ENCODE measurements at places on chromosomes 11 and 22. TPM values are rescaled to one million over a fixed set of nuclear protein-coding genes. Genes with fewer than 3 reads are reported as not detected.
A peak's percentile ranks its signal among the peaks of the same experiment; 100 is the strongest.

TMEM191C gene
- 2.9 TPM for total RNA-seq

USP47 gene
- total RNA-seq: 39.2 TPM

GAS2L1 gene
- 68.8 TPM for total RNA-seq

TMEM191B gene
- total RNA-seq: 3.7 TPM

HEPACAM gene
- not detected for total RNA-seq

RFPL1 gene
- total RNA-seq: not detected

TMEM223 gene
- 20.1 TPM for total RNA-seq

NXPE2 gene
- total RNA-seq: not detected

MS4A4A gene
- total RNA-seq: not detected

GRCh38 chr22:47571616-47572015, 809.2 kb downstream of the TBC1D22A start:
- H3K4me3 ChIP-seq: no peak overlapping the region
- no peaks in the 10 kb centered on the region for H3K27me3 ChIP-seq
- H3K4me1 ChIP-seq: no peaks in the 10 kb centered on the region
- DNase-seq: no peak
- H3K27ac ChIP-seq: no peak overlapping the region
- H3K36me3 ChIP-seq: no peaks in the 10 kb centered on the region

DNA sequence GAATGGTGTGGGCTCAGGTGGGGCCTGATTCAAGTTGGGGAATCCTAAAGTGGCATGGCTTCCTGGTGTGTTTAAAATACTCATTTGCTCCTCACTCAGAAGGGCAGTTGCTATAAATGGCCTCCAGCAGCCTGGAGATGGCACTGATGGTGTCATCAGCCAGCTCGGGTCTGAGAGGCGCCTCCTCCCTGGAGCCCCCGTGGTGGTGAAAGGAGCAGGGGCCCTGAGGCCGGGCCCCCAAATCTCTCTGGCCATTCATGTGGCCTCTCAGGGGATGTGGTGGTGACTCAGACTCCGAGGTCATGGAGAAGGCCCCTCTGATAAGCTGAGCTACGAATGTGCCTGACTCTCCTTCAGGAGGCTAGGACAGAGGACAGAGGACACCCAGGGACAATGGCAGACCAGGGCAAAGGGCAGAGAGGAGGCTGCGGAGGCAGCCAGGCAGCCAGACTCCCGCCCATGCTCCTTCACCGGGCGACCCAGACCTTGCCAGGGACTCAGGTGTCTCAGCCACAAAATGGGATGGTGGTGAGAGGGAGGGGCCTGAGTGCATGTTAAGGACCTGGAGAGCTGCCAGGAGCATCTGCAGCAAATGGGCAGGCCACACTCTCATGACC, 129.2 kb downstream of the CTTN start:
- H3K27me3 ChIP-seq: no peaks in the 10 kb centered on the region
- H3K36me3 ChIP-seq: no peaks in the 10 kb centered on the region
- no peak for DNase-seq
- no peak overlapping the region for H3K4me3 ChIP-seq
- no peak overlapping the region for H3K27ac ChIP-seq
- H3K4me1 ChIP-seq: no peaks in the 10 kb centered on the region

DNA sequence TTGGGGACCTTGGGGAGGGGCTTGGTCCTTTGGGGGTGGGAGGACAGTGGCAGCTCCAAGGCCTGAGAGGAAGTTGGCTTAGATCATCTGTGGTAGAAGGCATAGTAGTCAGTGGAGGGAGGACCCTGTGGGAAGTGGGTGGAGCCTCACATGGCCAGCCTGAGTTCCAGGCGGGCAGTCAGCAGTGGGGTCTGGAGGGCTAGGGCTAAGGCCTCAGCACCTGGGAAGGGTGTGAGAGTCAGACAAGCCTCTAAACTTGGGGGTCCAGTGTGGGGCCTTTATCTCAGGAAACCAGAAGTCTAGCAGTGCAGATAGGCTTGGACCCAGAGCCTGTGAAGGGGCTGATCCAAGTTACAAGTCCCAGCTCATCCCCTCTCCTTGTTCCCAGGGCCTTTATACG, 4.0 kb downstream of the NLRX1 start:
- no peaks in the 10 kb centered on the region for H3K27me3 ChIP-seq
- H3K36me3 ChIP-seq: no peaks in the 10 kb centered on the region
- no peak overlapping the region for H3K4me3 ChIP-seq
- H3K4me1 ChIP-seq: peaks cover 8% of the 10 kb centered on the region

- H3K4me1 ChIP-seq: peaks cover 35% of the 10 kb centered on the region
- no peak overlapping the region for H3K4me3 ChIP-seq
- H3K36me3 ChIP-seq: peaks cover 9% of the 10 kb centered on the region
These were observed 110.9 kb downstream of the SWAP70 start for GRCh38 chr11:9774591-9775397.

- peaks cover 14% of the 10 kb centered on the region for H3K4me1 ChIP-seq
- H3K27me3 ChIP-seq: no peaks in the 10 kb centered on the region
- H3K4me3 ChIP-seq: peak overlapping the region; percentile 98
- H3K36me3 ChIP-seq: peaks cover 2% of the 10 kb centered on the region
- peak overlapping the region; percentile 82 for H3K27ac ChIP-seq
These were observed 1.7 kb downstream of the STX3 start for GRCh38 chr11:59756845-59757244.

- H3K4me3 ChIP-seq: no peak overlapping the region
- H3K27me3 ChIP-seq: no peaks in the 10 kb centered on the region
- H3K4me1 ChIP-seq: peaks cover 15% of the 10 kb centered on the region
- no peaks in the 10 kb centered on the region for H3K36me3 ChIP-seq
- H3K27ac ChIP-seq: no peak overlapping the region
These were observed 25.5 kb downstream of the DRD2 start for GRCh38 chr11:113449743-113450142.

GRCh38 chr11:65381716-65382032, 772 bp downstream of the SLC25A45 start:
- peak; percentile 12 for DNase-seq
- peak overlapping the region; percentile 36 for H3K4me3 ChIP-seq
- no peaks in the 10 kb centered on the region for H3K27me3 ChIP-seq

GRCh38 chr22:32040324-32040904, 2.6 kb upstream of the SLC5A1 start:
- H3K4me1 ChIP-seq: no peaks in the 10 kb centered on the region
- H3K27me3 ChIP-seq: no peaks in the 10 kb centered on the region

GRCh38 chr11:130388607-130389205, 39.7 kb downstream of the ADAMTS8 start:
- H3K4me1 ChIP-seq: no peaks in the 10 kb centered on the region
- H3K4me3 ChIP-seq: no peak overlapping the region
- DNase-seq: no peak
- no peaks in the 10 kb centered on the region for H3K36me3 ChIP-seq

GRCh38 chr11:18491924-18492323, 34.8 kb downstream of the TSG101 start:
- no peak overlapping the region for H3K27ac ChIP-seq
- no peaks in the 10 kb centered on the region for H3K4me1 ChIP-seq
- no peak for DNase-seq
- H3K27me3 ChIP-seq: no peaks in the 10 kb centered on the region
- no peak overlapping the region for H3K4me3 ChIP-seq

- H3K27ac ChIP-seq: no peak overlapping the region
- DNase-seq: no peak
- H3K36me3 ChIP-seq: no peaks in the 10 kb centered on the region
- H3K4me1 ChIP-seq: no peaks in the 10 kb centered on the region
- no peak overlapping the region for H3K4me3 ChIP-seq
These were observed 65.0 kb downstream of the SLC36A4 start for GRCh38 chr11:93132836-93133235.

GRCh38 chr22:42794551-42795510, 62.2 kb downstream of the ARFGAP3 start:
- H3K36me3 ChIP-seq: no peaks in the 10 kb centered on the region
- no peaks in the 10 kb centered on the region for H3K4me1 ChIP-seq
- H3K27me3 ChIP-seq: no peaks in the 10 kb centered on the region
- H3K27ac ChIP-seq: no peak overlapping the region
- no peak overlapping the region for H3K4me3 ChIP-seq
- DNase-seq: no peak

- H3K4me3 ChIP-seq: no peak overlapping the region
- H3K4me1 ChIP-seq: peaks cover 5% of the 10 kb centered on the region
- no peak for DNase-seq
- H3K36me3 ChIP-seq: no peaks in the 10 kb centered on the region
These were observed 1.7 kb downstream of the ANKK1 start for GRCh38 chr11:113389272-113389671.

- H3K27me3 ChIP-seq: no peaks in the 10 kb centered on the region
These were observed 58.4 kb downstream of the KIF18A start for GRCh38 chr11:28049338-28050216.

GRCh38 chr11:75508051-75508561, 17.6 kb downstream of the GDPD5 start:
- DNase-seq: no peak
- H3K27me3 ChIP-seq: no peaks in the 10 kb centered on the region
- no peaks in the 10 kb centered on the region for H3K36me3 ChIP-seq
- no peak overlapping the region for H3K27ac ChIP-seq
- H3K4me1 ChIP-seq: no peaks in the 10 kb centered on the region
- no peak overlapping the region for H3K4me3 ChIP-seq

- H3K4me3 ChIP-seq: no peak overlapping the region
- no peaks in the 10 kb centered on the region for H3K36me3 ChIP-seq
- H3K27me3 ChIP-seq: no peaks in the 10 kb centered on the region
- H3K4me1 ChIP-seq: peaks cover 17% of the 10 kb centered on the region
- DNase-seq: no peak
These were observed 104.9 kb downstream of the MICAL3 start for GRCh38 chr22:17919276-17920144.

DNA sequence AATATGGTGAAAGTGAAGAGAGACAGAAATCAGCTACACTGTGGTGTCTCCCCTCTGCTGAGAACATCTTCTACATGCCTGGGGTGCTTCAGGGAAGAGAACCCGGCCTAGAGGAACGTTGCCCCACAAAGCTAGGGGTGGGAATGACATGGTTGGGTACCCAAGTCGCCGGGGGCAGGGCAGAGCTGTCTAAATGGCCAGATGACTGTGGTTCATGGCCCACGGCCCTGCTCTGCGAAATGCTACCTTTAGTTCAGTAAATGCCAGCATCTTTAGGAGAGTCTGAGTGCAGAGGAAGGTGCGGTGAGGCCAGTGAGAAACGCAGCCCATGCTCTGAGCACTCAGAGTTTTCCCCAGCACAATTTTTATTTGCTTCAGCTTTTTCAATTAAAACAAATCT, 12.8 kb downstream of the BRD1 start:
- no peak overlapping the region for H3K4me3 ChIP-seq
- no peaks in the 10 kb centered on the region for H3K27me3 ChIP-seq
- H3K4me1 ChIP-seq: peaks cover 3% of the 10 kb centered on the region
- H3K27ac ChIP-seq: no peak overlapping the region

- peaks cover 6% of the 10 kb centered on the region for H3K4me1 ChIP-seq
- H3K27ac ChIP-seq: no peak overlapping the region
- H3K27me3 ChIP-seq: no peaks in the 10 kb centered on the region
- H3K4me3 ChIP-seq: no peak overlapping the region
These were observed 46.9 kb upstream of the CEP126 start for GRCh38 chr11:101867951-101868350.

DNA sequence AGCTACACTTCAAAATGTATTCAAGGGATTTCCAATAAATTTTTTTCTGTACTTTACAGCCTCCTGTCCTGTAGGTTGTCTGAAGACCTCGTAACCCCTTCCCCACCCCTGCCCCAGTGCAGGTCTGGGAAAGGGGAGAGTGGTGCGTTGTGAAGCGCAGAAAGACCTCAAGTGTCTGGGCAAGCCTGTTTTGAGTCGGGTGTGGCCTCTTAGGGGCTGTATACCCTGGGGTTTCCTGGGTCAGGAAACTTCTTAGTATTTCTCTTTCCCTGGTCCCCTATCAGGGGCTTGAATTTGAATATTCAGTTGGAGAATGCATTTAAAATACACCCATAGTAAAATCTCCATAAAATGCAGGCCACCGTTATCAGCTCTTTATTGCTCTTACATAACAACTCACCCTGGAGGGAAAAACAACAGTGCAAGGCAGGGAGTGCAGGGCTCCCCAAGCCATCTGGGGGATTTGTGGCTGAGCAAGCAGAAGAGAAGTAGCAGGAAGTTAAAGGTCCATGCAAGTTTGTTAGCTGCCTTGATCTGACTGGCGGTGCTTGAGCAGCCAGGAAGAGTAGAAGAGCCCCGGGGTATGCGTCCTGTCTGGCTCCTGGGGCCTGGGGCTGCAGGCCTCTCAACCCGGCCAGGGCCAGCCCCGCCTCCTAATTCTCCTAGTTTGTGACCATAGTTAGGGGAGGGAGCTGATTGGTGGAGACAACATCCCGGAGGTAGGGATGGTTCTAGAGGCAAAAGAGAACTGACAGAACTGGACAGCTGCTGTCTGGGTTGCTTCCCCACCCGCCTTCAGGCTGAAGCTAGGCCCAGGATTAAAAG, 25.7 kb downstream of the ARHGAP1 start:
- peaks cover 8% of the 10 kb centered on the region for H3K4me1 ChIP-seq
- H3K4me3 ChIP-seq: no peak overlapping the region
- no peaks in the 10 kb centered on the region for H3K27me3 ChIP-seq
- peak overlapping the region; percentile 52 for H3K27ac ChIP-seq
- DNase-seq: no peak
- no peaks in the 10 kb centered on the region for H3K36me3 ChIP-seq

- H3K4me3 ChIP-seq: no peak overlapping the region
- H3K36me3 ChIP-seq: no peaks in the 10 kb centered on the region
- no peak for DNase-seq
These were observed 41.8 kb upstream of the DLAT start for GRCh38 chr11:111983187-111983986.

DNA sequence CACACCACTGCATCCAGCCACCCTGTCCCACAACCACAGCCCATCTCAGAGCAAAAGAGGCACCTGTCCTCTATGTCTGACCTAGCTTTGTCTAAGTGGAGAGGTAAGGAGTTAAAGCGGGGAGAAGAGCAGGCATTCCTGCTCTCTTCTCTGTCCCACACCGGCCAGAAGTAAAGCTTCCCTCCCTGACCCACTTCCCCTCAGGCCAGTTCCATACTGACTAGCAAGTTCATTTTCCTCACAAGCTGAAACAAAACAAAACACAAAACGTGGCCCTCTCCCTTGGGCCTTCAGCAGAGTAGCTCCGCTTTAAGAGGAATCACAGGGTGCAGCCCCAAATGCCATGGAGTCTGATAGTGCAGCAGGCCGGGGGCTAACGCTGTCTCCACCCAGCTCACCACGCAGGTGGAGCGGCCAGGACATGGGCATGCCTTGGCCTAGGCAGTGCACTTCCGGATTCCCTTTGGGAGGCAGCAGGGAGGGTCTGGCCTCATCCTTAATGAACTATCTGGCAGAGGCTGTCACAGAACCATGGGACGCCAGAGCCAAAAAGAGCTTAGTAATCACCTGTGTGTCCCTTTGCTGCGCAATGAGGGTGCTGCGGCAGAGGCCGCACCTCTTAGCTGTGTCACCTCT, 34.0 kb downstream of the FLI1 start:
- no peak overlapping the region for H3K4me3 ChIP-seq
- H3K27ac ChIP-seq: no peak overlapping the region
- no peaks in the 10 kb centered on the region for H3K27me3 ChIP-seq
- DNase-seq: no peak
- H3K36me3 ChIP-seq: no peaks in the 10 kb centered on the region

DNA sequence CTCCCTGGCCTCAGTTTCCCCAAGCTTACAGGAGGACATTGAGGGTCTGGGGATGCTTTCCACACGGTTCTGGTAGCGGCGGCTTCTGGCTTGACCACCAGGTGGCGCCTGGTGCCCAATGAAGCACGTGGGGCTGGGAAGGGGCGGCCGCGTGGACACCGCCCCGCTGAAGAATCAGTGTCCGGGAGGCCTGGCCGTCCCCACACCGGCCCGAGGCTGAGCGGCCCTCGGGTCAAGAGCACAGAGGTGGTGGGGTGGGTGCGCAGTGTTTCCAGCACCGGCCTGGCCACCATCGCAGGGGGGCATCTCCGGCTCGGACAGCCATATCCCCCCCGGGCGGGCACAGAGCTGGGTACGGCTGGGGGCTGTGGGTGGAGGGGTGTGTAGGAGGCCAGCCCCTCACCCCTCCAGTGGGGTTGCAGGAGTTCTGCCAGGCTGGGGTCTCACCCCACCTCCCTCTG, 27.8 kb upstream of the PPARA start:
- peaks cover 16% of the 10 kb centered on the region for H3K4me1 ChIP-seq
- H3K4me3 ChIP-seq: no peak overlapping the region
- H3K27ac ChIP-seq: no peak overlapping the region
- H3K36me3 ChIP-seq: no peaks in the 10 kb centered on the region
- no peak for DNase-seq
